ENCODE measurements at places on chromosomes 4 and X. TPM values are rescaled to one million over a fixed set of nuclear protein-coding genes. Genes with fewer than 3 reads are reported as not detected.
A peak's percentile ranks its signal among the peaks of the same experiment; 100 is the strongest.

DNA sequence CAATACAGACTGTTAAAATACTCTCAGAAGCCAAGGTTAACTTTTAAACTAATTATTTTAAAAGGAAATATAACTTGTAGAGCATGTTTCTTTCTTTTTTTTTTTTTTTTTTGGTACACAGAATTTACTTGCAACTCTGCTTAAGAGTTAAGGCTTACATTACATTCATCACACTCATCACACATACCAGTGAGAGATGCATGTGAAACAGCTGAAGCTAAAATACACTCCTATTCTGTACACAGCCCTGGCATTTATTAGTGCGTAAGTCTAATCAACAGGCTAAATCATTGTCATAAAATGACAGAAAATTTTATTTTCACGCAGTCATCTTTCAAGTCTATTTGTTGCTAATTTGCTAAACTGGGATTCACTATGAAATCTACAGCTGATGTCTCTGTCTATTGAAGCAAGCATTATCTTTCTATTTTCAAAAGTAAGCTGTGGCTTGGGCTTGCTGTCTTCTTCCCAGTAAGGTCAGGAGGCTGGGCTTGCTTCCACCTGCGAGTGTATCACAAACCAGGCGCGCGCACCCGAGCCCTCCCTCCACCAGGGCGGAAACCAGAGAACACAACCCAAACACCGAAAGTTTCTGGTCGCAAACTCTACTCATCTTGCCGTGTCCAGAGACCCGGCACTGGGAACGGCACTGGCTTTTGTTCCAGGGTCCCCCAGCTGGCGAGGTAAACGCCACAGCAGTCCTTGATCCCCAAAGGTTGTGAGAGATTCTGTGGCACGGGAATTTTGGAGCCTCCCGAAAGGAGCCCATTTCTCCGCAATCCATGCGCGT, 3.9 kb downstream of the MAML3 start:
- DNase-seq: peak; percentile 53

GRCh38 chrX:140836874-140837273, 127.3 kb downstream of the LINC00632 start:
- no peak for DNase-seq

DNA sequence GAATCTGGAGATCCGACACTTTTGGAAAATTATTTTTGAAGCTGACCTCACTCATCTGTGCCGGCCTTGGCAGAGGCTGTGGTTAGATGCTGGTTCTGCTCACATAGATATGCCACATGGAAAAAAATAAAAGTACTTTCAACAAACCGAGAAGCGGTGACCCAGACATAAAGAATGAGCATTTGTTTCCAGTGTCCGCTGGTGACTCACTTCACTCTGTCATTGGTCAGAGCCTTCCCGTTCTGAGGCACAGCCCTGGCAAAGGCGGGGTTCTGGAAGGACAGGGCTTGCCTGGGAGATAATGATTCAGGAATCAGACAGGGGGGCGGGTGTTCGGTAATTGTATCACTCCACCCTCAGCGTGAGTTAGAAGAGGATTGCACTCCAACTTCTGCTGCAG, 172.4 kb upstream of the MXRA5 start:
- peak; percentile 88 for DNase-seq

DNA sequence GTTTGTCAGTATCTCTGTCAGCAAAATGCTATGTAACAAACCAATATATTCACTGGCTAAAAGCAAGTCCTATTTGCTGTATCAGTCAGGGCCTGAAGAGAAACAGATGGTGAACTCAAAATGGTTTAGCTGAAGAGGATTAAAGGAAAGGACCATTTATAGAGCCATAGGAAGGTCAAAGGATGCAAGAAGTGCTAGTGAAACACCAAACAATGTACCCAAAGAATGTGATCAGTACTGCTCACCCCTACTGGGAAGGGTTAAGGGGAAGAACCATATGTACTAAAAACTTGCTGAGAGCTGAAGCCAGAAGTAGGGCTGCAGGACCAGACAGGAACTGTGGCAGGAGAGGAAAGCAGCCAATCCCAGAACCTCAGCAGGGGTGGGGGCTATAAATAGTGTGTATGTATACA, 479.3 kb downstream of the INPP4B start:
- DNase-seq: peak; percentile 49

GRCh38 chrX:107272431-107272921, 66.1 kb downstream of the DNAAF6 start:
- no peak for DNase-seq

- DNase-seq: peak; percentile 4
Observed at GRCh38 chrX:100090931-100091330, 319.1 kb downstream of the PCDH19 start.

Gene DTHD1
- total RNA-seq: not detected

Gene AMOT
- total RNA-seq: 15.1 TPM

Gene ZC4H2
- total RNA-seq: 4.7 TPM

Gene PSAPL1
- not detected for total RNA-seq

Gene H2BW2
- total RNA-seq: not detected

Gene FAM133A
- total RNA-seq: not detected

Gene RBM47
- total RNA-seq: 0.86 TPM

Data from fibroblast of villous mesenchyme (primary cell).